Naive B cell (primary cell): ENCODE measurements at places on chromosomes 12 and 14. TPM values are rescaled to one million over a fixed set of nuclear protein-coding genes. Genes with fewer than 3 reads are reported as not detected.
A peak's percentile ranks its signal among the peaks of the same experiment; 100 is the strongest.

Gene WIF1
- polyA plus RNA-seq: not detected

Gene TMEM121
- polyA plus RNA-seq: 1.7 TPM

Gene C12orf75
- polyA plus RNA-seq: 15.1 TPM

Gene OGFOD2
- polyA plus RNA-seq: 20.4 TPM

Gene ANKRD33
- not detected for polyA plus RNA-seq

Gene RNASE7
- polyA plus RNA-seq: not detected

GRCh38 chr12:123131879-123132402, 18.9 kb downstream of the PITPNM2 start:
- H3K4me1 ChIP-seq: peaks cover 26% of the 10 kb centered on the region
- peak; percentile 71 for DNase-seq
- H3K27ac ChIP-seq: peak overlapping the region; percentile 96
- no peaks in the 10 kb centered on the region for H3K36me3 ChIP-seq

- no peak for DNase-seq
- H3K27ac ChIP-seq: no peak overlapping the region
- peaks cover 7% of the 10 kb centered on the region for H3K27me3 ChIP-seq
- peaks cover 30% of the 10 kb centered on the region for H3K4me1 ChIP-seq
- H3K36me3 ChIP-seq: no peaks in the 10 kb centered on the region
Measured at GRCh38 chr12:57046086-57046791, 3.7 kb downstream of the MYO1A start.

DNA sequence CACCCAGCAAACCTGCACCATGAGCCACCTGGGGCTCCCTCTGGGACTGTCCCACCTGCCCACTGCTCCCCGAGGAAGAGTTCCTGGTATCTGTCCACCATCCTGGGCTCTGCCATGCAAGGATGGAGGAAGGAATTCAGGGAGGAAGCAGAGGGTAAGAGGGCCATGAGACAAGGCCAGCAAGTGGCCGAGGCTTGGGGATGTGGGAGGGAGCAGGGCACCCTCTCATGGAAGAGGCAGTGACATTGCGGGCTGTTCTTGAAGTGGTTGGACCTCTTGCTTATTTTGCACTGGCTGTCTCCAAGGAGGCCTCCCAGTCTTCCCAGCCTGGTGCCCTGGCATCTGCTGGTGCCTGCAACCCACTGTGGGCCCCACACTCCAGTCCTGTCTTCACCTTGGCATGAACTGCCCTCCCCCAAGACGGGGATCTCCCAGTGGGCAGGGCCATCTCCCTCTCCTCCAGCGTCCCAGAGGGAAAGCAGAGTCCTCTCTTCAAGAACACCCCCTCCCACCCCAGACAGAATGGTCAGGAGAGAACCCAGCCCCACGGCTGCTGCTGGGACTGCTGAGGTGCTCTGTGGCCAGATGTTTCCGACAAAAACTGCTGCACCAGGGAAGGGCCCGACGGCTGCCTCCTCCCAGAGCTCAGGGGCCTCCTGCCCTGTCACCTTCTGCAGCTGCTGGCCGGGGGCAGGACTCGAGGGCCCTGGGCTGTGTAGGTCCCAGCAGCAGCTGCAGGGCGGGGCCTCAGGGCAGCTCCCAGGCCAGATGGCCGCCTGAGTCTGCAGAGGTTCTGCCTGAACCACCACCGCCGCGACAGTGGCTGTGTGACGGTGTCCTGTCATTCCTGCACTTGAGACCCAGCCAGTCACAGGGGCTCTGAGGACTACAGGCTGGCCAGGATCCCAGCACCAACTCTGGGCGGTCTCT, 1.8 kb upstream of the AKT1 start:
- no peak for DNase-seq
- peak overlapping the region; percentile 72 for H3K4me3 ChIP-seq
- H3K27me3 ChIP-seq: no peaks in the 10 kb centered on the region

DNA sequence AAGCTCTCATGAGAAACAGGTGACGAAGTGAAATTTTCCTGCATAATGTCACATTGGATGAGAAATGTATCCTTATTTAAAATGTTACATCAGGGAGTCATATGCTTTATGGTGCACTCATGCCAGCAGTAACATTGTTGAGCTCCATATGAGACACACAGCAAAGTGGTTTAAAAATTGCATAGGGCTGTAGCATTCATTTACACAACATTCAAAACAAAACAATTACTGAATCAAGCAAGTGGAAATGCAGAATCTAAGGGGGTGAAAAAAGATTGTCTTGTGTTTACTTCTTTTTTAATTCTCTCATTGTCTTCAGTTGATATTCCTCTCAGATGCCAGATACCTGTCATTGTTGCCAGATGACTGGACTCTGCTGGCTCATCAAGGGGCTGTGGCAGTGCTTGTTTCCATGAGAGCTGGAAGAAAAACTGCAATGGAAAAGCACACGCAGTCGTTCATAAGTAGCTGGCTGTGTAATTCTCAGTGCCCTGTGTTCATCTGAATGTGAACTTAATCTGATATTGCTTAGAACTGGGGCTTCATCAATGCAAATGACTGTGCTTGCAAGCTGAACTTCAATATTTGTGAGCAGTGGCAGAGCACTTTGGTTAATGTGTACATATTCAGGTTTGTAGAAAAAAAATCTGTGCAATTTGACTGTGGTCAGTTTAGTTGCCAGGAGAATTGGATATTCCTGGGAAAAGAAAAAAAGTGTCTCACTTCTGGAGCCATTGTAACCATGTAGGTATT, 305.6 kb downstream of the RAD51B start:
- no peak overlapping the region for H3K27ac ChIP-seq
- DNase-seq: no peak
- no peaks in the 10 kb centered on the region for H3K4me1 ChIP-seq
- H3K27me3 ChIP-seq: no peaks in the 10 kb centered on the region

DNA sequence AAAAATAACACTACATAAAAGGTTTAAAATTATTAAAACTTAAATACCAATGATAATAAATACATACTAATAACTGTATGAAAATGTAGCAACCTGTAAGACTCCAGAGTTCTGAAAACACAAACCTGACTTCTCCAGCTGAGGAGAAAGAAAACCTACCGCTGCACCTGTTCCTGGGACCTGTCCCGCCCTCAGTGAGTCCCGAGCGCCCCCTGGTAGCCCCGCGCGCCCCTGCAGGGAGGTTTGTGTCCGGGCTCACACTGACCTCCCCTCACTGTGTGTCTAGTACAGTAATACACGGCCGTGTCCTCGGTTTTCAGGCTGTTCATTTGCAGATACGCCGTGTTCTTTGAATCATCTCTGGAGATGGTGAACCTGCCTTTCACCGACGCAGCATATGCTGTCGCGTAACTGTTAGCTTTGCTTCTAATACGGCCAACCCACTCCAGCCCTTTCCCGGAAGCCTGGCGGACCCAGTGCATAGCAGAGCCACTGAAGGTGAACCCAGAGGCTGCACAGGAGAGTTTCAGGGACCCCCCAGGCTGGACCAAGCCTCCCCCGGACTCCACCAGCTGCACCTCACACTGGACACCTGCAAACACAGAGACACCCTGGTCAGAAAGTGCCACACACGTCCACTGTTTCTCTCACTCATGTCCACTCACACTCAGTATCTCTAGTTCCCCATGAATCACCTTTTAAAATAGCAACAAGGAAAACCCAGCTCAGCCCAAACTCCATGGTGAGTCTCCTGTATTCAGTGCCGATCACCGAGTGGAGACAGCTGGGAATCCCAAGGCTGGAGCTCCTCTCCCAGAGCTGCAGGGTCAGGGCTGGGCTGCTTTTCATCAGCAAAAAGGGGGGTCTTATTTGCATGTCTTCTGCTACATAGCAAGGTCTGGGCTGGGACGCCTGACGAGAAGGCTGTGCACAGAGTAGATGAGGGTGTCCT, 1276.3 kb downstream of the TMEM121 start:
- H3K4me1 ChIP-seq: no peaks in the 10 kb centered on the region
- H3K27me3 ChIP-seq: peaks cover 21% of the 10 kb centered on the region
- DNase-seq: no peak
- H3K4me3 ChIP-seq: no peak overlapping the region
- H3K36me3 ChIP-seq: no peaks in the 10 kb centered on the region
- H3K27ac ChIP-seq: no peak overlapping the region

DNA sequence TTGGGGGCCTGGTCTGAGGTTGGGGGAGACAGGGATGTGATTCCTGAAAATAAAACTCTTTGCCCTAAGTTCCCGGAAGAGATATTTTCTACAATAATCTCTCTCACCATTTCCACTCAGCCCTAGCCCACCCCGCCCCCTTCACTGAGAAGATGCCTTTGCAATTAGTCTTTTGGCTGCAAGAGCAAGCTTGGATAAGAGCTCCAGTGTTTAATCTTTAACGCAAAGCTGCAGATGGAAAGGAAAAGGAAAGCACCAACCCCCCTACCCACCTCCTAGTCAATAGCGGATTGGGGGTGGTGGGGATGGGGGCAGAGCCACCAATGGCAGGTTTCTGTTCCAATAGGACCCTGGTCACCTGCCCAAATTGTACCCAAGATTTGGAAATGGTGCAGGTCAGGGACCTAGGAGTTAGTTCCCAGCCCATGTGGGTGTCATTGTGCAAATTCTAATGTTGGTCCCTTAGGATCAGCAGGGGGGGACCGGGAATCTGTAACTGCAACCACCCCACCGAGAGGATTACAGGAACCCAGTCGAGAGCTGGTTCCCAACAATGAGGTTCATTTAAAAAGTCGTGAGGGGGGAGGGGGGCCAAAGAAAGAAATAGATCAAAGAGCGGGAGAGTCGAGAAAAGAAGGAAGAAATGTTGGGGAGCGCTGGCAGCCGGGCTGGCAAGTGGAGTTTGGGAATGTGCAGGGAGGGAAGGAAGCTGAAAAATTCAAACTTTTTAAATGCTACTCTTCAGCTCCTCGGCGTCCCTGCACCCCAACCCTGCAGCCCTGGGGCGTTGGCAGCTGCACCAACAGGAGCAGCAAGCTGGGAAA, 1.6 kb downstream of the ZFP36L1 start:
- H3K4me1 ChIP-seq: peaks cover 58% of the 10 kb centered on the region
- H3K27ac ChIP-seq: peak overlapping the region; percentile 92
- no peaks in the 10 kb centered on the region for H3K27me3 ChIP-seq
- DNase-seq: no peak
- peaks cover 37% of the 10 kb centered on the region for H3K36me3 ChIP-seq

DNA sequence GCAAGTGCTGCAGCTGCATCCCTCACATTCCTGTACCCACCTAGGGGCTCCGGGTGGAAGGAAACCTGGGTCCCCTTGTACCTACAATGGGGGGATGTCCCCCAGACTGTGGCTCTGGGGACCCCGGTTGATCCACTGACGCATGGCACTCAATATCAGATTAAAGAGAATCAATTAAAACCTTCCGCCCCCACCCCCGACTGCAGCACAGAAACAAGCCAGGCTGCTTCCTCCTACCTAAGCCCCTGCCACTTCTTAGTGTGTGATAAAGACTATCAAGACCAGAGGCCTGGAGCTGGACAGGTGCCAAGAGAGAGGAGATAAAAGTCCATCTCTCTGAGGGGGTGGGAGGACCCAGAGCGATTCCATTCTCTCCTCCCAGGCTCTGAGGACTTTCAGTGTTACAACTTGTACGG, 28.2 kb upstream of the RPLP0 start:
- peaks cover 62% of the 10 kb centered on the region for H3K27me3 ChIP-seq
- DNase-seq: no peak
- no peak overlapping the region for H3K4me3 ChIP-seq
- peaks cover 54% of the 10 kb centered on the region for H3K4me1 ChIP-seq

GRCh38 chr14:103581954-103582703, 19.4 kb downstream of the COA8 start:
- no peak overlapping the region for H3K27ac ChIP-seq
- no peaks in the 10 kb centered on the region for H3K4me1 ChIP-seq
- DNase-seq: no peak
- no peaks in the 10 kb centered on the region for H3K27me3 ChIP-seq
- H3K36me3 ChIP-seq: no peaks in the 10 kb centered on the region

- H3K4me1 ChIP-seq: peaks cover 39% of the 10 kb centered on the region
- H3K4me3 ChIP-seq: peak overlapping the region; percentile 48
- H3K27me3 ChIP-seq: no peaks in the 10 kb centered on the region
- peak overlapping the region; percentile 85 for H3K27ac ChIP-seq
Measured at GRCh38 chr14:64220056-64220455, 74.1 kb downstream of the ESR2 start.

DNA sequence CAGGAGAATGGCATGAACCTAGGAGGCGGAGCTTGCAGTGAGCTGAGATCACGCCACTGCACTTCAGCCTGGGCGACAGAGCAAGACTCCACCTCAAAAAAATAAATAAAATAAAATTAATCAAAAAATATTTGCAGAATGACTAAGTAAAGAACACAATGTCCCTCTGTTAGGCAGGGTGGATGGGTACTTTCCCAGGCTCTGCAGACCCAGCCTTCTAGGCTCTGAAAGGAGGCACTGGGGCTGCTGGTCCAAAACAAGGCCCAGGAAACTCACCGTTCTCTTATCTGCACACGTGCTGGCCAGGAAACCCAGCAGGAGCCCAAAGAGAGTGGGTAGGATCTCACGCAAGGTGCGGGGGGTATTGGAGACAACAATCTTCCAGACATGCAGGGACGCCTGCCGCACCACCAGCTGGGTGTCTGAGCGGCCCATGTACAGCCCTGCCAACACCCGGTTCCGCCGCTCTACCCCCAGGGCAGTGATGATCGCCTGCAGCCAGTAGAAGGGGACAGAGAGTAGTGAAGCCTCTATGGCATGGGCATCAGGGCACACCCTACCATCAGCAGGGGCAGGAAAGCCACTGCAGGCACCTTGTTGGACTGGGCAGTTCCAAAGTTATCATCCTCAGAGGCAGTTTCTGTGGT, 25.8 kb upstream of the RAB35 start:
- no peak for DNase-seq
- H3K27ac ChIP-seq: no peak overlapping the region
- H3K4me1 ChIP-seq: peaks cover 8% of the 10 kb centered on the region
- no peaks in the 10 kb centered on the region for H3K27me3 ChIP-seq

DNA sequence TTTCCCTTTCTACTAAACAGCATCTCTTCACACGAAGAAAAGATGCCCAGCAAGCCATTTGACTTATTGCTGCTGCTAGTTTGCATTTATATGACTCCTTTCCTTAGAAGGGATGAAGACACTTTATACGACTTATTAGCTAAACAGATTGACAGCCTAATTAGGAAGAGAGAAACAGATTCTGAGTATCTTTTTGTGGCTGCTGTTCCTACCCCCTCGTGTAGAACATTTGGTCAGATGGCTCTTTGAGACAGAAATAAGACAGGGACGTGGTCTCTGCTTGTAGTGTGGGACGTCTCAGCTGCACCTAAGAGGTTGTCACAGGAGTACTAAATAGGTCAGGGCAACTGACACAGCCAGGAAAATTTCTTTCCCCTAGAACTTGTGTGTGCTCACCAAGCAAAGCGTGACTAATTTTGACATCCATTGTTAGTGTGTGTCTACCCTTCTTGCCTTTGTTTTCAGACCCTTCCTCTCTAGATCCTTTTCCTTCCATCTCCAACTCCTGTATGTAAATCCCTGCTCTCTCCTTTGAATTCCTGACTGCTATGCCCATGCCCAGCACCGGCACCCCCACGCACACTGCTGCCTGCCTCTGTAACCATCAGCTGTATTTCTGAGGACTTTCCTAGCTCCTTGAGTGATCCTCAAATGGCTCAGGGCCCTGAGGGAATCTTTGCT, 83.2 kb downstream of the DAD1 start:
- no peak overlapping the region for H3K4me3 ChIP-seq
- no peaks in the 10 kb centered on the region for H3K36me3 ChIP-seq
- H3K4me1 ChIP-seq: peaks cover 41% of the 10 kb centered on the region
- DNase-seq: no peak
